ENCODE measurements at places on chromosomes 1 and 21. TPM values are rescaled to one million over a fixed set of nuclear protein-coding genes. Genes with fewer than 3 reads are reported as not detected.

SLC9A1 gene
- total RNA-seq: 1.7 TPM

FHL3 gene
- 4.0 TPM for total RNA-seq

FBXO28 gene
- 19.6 TPM for total RNA-seq

IBA57 gene
- 4.2 TPM for total RNA-seq

CRNN gene
- 0.05 TPM for total RNA-seq

RGS13 gene
- total RNA-seq: 0.28 TPM

PIK3C2B gene
- 8.4 TPM for total RNA-seq

HRNR gene
- total RNA-seq: under 0.01 TPM

FCN3 gene
- total RNA-seq: 0.47 TPM
